Stimulated activated CD8-positive, alpha-beta memory T cell treated with anti-CD3 and anti-CD28 coated beads, Interleukin-12 subunit alpha, Interleukin-12 subunit beta, amount 100 ng/mL, for 4 hours (primary cell): ENCODE measurements at places on chromosomes 16 and 17.

- no peak for DNase-seq
Measured at GRCh38 chr16:78230832-78231231, 131.4 kb downstream of the WWOX start.

- no peak for DNase-seq
Measured at GRCh38 chr17:38656959-38657823, 17.6 kb downstream of the EPOP start.

GRCh38 chr17:74274060-74274708 lies at the start of gene DNAI2:
Gene DNAI2 (plus strand): TSS chr17:74274234. CDS start chr17:74281818, 7,584 bp downstream.
- no peak for DNase-seq

DNA sequence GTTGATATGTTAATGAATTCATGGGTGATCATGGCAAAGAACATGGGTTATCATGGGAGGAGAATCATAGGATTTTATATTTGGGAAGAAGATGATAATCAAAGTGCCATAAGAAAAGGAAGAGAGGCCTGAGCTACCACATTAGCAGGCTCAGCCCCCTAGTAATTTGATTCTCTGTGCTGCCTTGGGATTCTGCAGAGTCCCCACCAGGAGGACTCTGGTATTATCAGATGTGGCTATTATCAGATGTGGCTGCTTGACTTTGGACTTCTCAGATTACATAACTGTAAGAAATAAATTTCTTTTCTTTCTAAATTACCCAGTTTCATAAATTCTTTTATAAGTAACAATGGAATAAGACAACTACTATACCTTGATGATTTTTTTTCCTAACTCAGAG lies 137.6 kb downstream of the ITFG1 start:
- DNase-seq, result no peak

DNA sequence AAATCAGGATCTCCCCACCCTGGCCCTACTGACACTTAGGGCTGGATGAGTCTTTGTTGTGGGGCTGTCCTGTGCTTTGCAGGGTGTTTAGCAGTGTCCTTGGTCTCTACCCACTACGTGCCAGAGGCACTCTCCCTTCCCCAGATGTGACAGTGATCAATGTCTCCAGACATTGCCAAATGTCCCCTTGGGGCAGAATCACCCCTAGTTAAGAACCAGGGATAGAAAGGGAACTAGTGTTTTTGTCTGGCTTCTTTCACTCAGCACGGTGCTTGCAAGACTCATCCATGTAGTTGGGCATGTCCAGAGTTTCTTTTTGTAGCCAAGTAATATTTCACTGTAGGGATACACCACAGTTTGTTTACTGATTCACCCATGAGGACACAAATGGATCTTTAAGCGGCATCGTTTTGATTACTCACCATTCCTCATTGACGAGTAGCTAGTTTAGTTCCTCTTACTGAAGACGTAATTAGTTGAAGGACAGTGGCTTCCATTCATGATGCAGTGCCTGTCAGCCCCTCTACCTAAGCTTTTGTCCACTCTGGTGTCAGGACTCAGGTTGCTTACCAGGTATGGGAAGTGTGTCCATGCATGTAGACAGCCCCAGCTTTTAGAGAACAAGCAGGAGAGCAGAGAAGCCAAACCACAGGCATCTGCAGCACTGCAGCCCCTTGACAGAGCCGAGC lies 26.0 kb upstream of the ITGB4 start:
- DNase-seq, result no peak

DNA sequence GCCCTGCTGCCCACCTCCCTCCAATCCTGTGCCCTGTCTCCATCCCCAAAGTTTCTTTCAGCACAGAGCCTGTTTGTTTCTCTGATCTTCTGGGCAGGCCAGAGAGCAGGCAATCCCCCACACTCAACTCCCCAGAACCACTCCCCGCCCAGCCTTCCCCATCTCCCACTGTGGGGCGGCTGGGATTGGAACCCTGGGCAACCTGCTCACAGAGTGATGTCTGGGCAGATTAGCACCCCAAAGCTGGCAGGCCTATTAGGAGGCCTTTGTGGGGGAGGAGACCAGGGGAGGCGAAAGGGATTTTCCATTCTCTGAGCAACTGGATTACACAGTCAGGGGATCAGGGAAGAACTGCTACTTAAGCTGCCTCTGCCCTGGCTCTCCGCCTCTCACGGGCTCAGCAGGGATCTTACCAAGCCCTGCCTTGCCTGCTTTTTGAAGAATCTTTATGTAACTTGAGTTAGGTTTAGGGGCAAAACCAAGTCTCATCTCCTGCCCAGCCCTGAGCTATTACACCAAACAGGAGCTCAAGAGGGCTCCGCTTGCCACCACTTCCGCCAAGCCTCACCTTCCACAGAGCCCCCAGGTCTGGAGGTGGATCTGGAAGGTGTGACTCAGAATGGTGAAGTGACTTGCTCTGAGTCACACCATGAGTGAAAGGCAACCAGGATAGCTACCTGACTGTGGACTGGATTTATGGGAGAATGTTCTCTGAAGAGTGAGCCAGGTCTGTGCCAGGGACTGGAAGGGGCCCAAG lies 16.0 kb upstream of the LHX1 start:
- DNase-seq, result no peak

DNA sequence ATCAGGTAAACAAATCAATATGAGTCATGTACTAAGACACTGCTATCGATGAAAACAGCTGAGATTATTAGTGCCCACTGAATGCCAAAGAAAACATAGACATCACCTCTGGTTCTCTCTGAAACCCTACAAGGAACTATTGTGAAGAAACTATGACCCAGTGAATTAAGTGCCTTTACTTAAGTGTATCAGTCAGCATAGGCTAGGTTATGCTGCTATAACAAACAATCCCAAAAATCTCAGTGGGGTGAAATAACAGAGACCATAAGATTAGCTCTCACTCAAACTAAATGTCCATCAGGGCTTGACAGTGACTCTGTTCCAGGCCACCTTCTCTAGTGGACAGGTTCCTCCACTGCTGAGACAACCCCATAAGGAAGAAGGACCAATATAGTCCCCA lies 57.7 kb upstream of the KDM8 start:
- no peak for DNase-seq

DNA sequence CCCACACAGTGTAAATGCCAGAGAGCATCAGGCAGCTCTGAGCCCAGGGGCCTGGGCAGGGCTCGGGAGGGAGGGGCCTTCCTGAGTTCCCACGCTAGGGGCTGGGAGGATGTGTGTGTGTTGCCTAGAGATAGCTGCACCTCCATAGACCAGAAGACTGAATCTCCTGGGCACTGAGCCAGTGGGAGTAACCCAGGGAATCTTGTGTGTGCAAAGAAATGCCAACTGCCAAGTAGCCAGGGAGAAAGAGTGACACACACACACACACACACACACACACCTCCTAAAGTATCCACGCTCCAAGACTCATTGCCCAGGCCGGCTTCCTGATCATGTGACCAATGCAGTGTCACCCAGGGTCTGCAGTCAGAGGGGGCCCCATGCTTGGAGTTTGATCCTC lies 166.2 kb upstream of the RPL38 start:
- DNase-seq, result no peak

DNA sequence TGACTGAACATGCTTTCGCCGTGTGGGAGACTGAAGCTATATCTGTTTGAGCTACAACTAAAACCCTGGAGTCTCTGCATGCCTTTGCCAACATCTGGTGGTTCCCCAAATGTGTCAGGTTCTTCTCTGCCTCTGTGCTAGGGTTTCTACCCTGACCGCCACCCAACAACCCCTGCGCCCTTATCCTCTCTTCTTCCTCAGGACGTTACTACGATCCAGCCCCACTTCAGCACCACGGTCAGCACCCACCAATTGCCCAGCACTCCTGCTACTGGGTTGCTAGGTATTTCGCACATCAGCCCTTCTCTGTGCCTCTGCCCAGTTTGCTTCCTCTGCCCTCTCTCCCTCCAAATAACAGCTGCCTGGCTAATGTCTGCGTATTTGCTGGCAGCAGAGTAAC lies 106.3 kb upstream of the HSBP1 start:
- no peak for DNase-seq

DNA sequence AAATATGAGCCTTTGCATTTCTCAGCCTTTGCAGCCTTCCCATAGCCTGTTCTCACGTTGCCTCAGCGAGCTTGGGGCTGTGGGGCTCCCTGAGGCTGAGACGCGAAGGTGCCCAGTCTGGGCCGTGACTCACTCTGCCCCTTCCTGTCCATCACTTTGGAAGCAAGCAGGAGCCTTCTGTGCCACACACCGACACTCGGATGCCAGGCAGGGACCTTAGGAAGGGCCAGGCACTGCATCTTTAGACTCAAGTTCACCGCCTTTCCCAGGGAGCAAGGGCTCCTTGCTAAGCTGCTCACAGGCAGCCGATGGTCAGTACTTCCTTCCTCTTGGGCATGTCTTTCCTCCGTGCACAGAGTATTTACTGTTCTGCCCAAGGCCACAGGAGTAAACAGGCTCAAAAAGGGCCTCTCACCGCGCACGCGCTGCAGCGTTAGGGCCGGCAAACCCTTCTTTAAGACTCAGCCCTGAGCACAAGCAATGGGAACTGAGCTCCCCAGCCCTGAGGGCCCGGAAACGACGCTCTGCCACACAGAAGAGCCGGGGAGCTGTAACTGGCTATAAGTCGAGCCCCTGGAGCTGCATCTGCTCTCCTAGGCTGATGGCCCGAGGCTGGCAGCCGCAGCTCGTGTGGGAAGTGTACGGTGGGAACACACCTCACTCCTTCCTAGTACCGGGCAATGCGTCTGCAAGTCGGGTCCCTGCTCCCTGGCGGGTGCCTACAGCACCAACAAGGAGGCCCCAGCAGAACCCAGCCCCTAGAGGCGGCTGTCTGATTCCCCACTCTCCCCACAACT lies 7.2 kb downstream of the TIMM22 start:
- no peak for DNase-seq

DNA sequence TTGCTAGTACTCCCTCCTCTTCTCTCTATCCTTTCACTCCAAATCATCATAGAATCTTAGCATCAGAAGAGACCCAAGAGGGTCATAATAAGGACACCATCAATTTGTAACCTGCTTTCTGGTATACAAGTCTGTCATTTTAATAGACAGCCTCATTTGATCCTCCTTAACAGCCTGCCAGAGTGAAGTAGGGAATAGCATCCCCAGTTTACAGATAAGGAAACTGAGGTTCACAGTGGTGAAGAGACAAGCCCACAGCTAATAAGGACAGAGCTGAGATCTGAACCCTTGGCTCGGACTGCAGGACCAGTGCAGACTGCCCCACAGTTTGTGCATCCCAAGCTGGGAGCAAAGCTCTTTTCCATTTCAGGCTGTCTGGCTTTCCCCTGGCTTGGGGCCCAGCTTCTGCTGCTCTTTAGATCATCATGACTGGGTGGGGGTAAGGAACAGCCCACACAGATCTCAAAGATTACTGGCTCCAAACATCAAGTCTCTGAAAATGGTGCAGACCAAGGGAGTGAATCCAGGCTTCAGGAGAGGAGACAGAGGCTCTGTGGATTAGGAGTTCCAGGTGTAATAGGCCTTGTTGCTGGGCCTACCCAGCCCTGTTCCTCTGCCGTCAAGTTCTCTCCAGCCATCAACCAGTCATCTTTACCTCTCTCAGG lies 10.3 kb upstream of the IGFBP4 start:
- no peak for DNase-seq

DNA sequence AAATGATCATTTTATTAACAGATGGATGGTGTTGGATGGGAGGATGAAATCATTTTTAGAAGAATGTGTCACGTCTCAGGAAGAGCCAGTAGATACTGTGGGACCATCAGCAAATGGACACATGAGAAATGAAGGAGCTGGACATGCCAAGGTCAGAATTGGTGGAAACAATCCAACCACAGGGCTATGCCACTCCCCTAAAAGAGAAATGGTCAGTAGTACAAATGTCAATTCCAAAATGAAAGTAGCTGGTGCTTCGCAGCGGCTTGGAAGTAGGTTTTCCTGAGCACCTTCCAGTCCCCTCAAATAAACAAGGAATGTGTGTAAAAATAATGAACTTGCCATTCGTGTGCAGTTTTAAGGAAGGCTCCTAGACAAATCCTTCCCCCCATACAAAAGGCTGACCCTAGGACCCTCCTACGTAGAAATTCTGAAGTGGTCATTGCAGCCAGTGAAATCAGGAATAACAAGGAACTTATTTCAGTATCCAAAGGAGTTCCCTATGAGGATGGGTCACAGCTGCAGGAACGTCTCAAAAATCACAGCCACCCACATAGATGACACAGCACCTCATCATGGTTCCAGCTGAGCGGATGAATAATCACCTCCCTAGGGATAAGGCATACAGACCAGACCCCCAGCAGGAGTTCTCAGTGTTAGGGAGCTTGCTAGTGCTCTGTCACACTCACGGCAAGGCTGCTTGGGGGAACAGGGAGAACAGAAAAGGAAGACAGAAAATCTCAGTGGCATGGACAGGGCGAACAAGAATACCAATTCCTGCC lies 239.2 kb downstream of the HS3ST3A1 start:
- DNase-seq, result no peak

- no peak for DNase-seq
Measured at GRCh38 chr16:86626966-86627365, 48.6 kb downstream of the FOXL1 start.

GRCh38 chr16:87860553-87861299 lies 8.6 kb downstream of the SLC7A5 start:
- DNase-seq, result no peak

GRCh38 chr16:86994215-86994614 lies 323.0 kb downstream of the C16orf95 start:
- DNase-seq, result no peak
